ENCODE measurements at places on chromosomes 4 and X. TPM values are rescaled to one million over a fixed set of nuclear protein-coding genes. Genes with fewer than 3 reads are reported as not detected.

ERCC6L gene
- 5.6 TPM for total RNA-seq

STK32B gene
- 1.3 TPM for total RNA-seq

TRAM1L1 gene
- 2.6 TPM for total RNA-seq

COL25A1 gene
- total RNA-seq: 6.9 TPM

CXCL10 gene
- under 0.01 TPM for total RNA-seq

ABCG2 gene
- total RNA-seq: 2.2 TPM

SHISA3 gene
- total RNA-seq: not detected

LANCL3 gene
- 0.32 TPM for total RNA-seq

NRK gene
- 4.7 TPM for total RNA-seq

SORCS2 gene
- total RNA-seq: under 0.01 TPM

Data from fibroblast of villous mesenchyme (primary cell).